ENCODE measurements at places on chromosomes 2 and 18. TPM values are rescaled to one million over a fixed set of nuclear protein-coding genes. Genes with fewer than 3 reads are reported as not detected.
A peak's percentile ranks its signal among the peaks of the same experiment; 100 is the strongest.

- no peak overlapping the region for H3K27ac ChIP-seq
- DNase-seq = no peak
- no peaks in the 10 kb centered on the region for H3K27me3 ChIP-seq
- H3K36me3 ChIP-seq = no peaks in the 10 kb centered on the region
These were observed 14.6 kb upstream of the SEMA4C start for GRCh38 chr2:96884299-96885094.

DNA sequence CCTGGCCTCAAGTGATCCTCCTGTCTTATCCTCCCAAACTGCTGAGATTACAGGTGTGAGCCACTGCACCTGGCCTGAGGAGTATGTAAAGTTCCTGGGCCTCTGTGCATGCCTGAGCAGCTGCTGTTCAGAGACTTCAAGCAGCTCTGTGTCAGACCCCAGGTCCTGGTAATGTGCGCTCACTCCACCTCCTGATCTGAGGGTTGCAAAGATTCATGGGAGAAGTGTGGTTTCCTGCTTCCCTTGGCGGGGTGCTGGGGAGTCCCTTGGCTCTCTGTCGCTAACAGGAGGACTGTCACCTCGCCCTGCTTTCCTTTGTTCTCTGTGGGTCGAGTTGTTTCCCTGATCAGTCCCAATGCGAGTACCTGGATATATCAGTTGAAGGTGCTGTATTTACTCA, 8.6 kb upstream of the IL36A start:
- no peak overlapping the region for H3K27ac ChIP-seq
- DNase-seq = no peak
- H3K4me3 ChIP-seq = no peak overlapping the region

DNA sequence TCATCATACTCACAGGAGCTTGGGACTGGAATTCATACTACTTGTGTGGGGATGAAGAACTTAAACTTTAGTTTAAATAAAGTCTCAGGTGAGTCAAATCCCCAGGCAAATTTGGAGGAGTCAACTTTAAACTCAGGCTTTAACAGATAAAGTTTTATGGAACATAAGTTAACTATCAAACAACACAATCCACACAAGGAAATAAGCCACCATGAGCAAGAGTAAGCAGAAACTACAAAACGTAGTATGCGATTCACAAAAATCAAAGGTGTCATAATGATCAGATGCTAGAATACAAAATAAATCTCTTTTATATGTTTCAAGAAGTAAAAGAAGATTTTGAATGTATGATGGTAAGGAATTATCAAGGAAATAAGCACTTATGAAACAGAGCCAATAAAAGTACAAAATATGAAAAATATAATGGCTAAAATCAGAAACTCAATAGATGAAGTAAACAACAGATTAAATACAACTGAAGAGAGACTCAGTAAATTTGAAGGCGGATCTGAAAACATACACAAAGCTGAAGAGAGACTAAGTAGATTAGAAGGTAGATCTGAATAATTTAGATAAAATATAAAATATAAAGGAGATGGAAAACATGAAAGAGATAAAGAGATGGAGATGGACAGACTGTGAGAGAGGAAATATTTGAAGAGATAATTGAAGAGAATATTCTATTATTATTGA, 97.5 kb upstream of the TWIST2 start:
- no peak overlapping the region for H3K4me3 ChIP-seq
- H3K36me3 ChIP-seq = no peaks in the 10 kb centered on the region
- no peak for DNase-seq
- H3K27ac ChIP-seq = no peak overlapping the region

DNA sequence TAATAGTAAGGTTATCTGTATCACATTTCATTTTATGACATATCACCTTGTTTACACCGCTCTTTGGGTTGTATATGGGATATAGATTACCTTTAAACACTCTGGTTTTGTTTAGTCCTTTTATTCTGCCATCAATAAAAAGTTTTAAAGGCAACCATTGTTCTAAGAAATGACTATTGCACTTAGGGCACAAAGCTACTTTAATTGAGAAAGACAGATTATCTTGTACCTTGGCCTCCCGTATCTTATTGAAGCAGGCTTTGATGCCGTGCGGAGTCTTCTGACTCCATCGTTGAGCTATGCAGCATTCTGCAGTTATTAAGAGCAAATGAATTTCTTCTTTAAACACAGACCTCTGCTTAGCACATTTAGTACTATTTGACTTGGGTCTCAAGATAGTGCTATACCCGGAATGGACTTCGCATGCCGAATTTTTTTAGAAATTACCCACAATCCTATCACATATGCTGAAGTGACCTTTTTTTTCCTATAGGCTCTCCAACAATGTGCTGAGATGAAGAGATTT, 16.7 kb downstream of the PKDCC start:
- no peaks in the 10 kb centered on the region for H3K27me3 ChIP-seq
- no peak for DNase-seq
- no peak overlapping the region for H3K27ac ChIP-seq
- peaks cover 7% of the 10 kb centered on the region for H3K36me3 ChIP-seq
- peaks cover 56% of the 10 kb centered on the region for H3K4me1 ChIP-seq

- H3K36me3 ChIP-seq = no peaks in the 10 kb centered on the region
- no peaks in the 10 kb centered on the region for H3K4me1 ChIP-seq
- H3K27ac ChIP-seq = no peak overlapping the region
These were observed 28.7 kb downstream of the IGFBP5 start for GRCh38 chr2:216666461-216667233.

- peaks cover 7% of the 10 kb centered on the region for H3K4me1 ChIP-seq
- H3K4me3 ChIP-seq = no peak overlapping the region
- peak; percentile 7 for DNase-seq
- no peaks in the 10 kb centered on the region for H3K27me3 ChIP-seq
- H3K27ac ChIP-seq = no peak overlapping the region
- no peaks in the 10 kb centered on the region for H3K36me3 ChIP-seq
These were observed 5.1 kb downstream of the AGPS start for GRCh38 chr2:177397481-177398289.

Gene GALNT5
- total RNA-seq = 0.02 TPM

Gene CCDC141
- total RNA-seq = 5.3 TPM

- no peak overlapping the region for H3K27ac ChIP-seq
- no peaks in the 10 kb centered on the region for H3K27me3 ChIP-seq
- H3K4me1 ChIP-seq = no peaks in the 10 kb centered on the region
- no peak for DNase-seq
These were observed 46.7 kb downstream of the MAPK4 start for GRCh38 chr18:50606609-50607008.

GRCh38 chr2:7666596-7667259, 749.5 kb downstream of the RNF144A start:
- H3K4me1 ChIP-seq = no peaks in the 10 kb centered on the region
- H3K27me3 ChIP-seq = no peaks in the 10 kb centered on the region
- H3K4me3 ChIP-seq = no peak overlapping the region
- DNase-seq = no peak

DNA sequence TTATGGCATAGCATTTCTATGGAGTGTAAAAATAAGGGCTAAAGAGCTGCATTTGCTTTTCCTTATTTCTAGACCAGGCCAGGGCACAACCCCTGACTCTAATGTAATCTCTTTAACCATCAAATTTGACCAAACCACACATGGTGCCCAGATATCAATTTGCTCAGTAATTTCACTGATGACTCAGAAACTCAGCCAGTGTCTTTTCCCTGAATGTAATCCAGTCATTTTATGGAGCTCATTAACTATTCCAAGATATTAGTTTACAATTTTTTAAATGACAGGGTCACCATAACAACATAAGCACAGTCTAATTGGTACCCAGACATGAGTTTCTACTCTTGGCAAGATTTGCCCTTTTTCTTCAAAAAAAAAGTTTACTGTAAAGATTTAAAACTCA, 270.8 kb upstream of the AGAP1 start:
- H3K4me3 ChIP-seq = no peak overlapping the region
- no peaks in the 10 kb centered on the region for H3K27me3 ChIP-seq
- H3K4me1 ChIP-seq = peaks cover 9% of the 10 kb centered on the region
- H3K36me3 ChIP-seq = no peaks in the 10 kb centered on the region

- no peak overlapping the region for H3K4me3 ChIP-seq
- no peak for DNase-seq
- no peaks in the 10 kb centered on the region for H3K36me3 ChIP-seq
These were observed 846.7 kb downstream of the BCL11A start for GRCh38 chr2:59706729-59707128.

Gene CAPN13
- not detected for total RNA-seq

GRCh38 chr18:32049393-32050171, 31.0 kb downstream of the RNF125 start:
- H3K36me3 ChIP-seq = no peaks in the 10 kb centered on the region
- DNase-seq = no peak
- H3K4me1 ChIP-seq = no peaks in the 10 kb centered on the region

- no peaks in the 10 kb centered on the region for H3K27me3 ChIP-seq
- no peaks in the 10 kb centered on the region for H3K36me3 ChIP-seq
- no peak overlapping the region for H3K27ac ChIP-seq
- H3K4me3 ChIP-seq = no peak overlapping the region
- peaks cover 20% of the 10 kb centered on the region for H3K4me1 ChIP-seq
- no peak for DNase-seq
These were observed 75.5 kb upstream of the HS6ST1 start for GRCh38 chr2:128394007-128394730.

- peak; percentile 71 for DNase-seq
- H3K36me3 ChIP-seq = no peaks in the 10 kb centered on the region
- H3K4me1 ChIP-seq = peaks cover 37% of the 10 kb centered on the region
These were observed 6.5 kb upstream of the YWHAQ start for GRCh38 chr2:9637330-9637729.

Gene OSR1
- total RNA-seq = 1.8 TPM

- H3K27ac ChIP-seq = no peak overlapping the region
- H3K36me3 ChIP-seq = no peaks in the 10 kb centered on the region
- DNase-seq = peak; percentile 7
- H3K27me3 ChIP-seq = no peaks in the 10 kb centered on the region
These were observed 3.9 kb upstream of the ERMN start for GRCh38 chr2:157329524-157329923.

DNA sequence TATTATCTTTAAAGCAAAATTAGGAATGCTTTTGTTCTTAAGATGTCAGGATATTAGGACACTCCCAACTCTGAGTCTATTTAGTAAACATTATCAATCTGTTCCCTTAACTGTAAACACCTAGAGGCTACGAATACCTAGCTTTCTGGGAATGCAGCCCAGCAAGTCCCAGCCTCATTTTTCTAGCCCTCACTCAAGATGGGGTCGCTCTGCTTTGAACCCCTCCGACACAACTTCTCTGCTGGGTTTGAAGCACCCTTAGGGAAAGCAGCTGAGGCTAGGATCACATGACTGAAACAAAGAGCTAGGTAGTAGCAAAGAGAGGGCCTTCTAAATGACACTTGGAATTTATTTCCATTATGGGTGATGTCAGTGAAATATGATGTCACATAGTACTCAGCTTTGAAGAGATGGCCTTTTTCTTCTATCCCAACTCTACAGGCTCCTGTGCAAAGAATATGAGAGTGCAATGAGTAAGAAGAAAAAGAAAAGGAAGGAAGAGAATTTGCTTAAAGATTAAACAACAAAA, 114.7 kb downstream of the CSRNP3 start:
- no peak for DNase-seq
- no peaks in the 10 kb centered on the region for H3K36me3 ChIP-seq
- no peak overlapping the region for H3K27ac ChIP-seq
- H3K4me3 ChIP-seq = no peak overlapping the region
- H3K27me3 ChIP-seq = no peaks in the 10 kb centered on the region

Gene OSBPL6
- total RNA-seq = 13.6 TPM

GRCh38 chr2:239060676-239061075, 212.8 kb downstream of the TWIST2 start:
- no peak overlapping the region for H3K27ac ChIP-seq
- no peaks in the 10 kb centered on the region for H3K36me3 ChIP-seq
- no peaks in the 10 kb centered on the region for H3K4me1 ChIP-seq
- no peak for DNase-seq
- H3K4me3 ChIP-seq = no peak overlapping the region
- no peaks in the 10 kb centered on the region for H3K27me3 ChIP-seq

- H3K4me3 ChIP-seq = no peak overlapping the region
- H3K27me3 ChIP-seq = no peaks in the 10 kb centered on the region
- peaks cover 4% of the 10 kb centered on the region for H3K4me1 ChIP-seq
- no peak for DNase-seq
These were observed 27.9 kb downstream of the ZAP70 start for GRCh38 chr2:97741251-97741650.

DNA sequence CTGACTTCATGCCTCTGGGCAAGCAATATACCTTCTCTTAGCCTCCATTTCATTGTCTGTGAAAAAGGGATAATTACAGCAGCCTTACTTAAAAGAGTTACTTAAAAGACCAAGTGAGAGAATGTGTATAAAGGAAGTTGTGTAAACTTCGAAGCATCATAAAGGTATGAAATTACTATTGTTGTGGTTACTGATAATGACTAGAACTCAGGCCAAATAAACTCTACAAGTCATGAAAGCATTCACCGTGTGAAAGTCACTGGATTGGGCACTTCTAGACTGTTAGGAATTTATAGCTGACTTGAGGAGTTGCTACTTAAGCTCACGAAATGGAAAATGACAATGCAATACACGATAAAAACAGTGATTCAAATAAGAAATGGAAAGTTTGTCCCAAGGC, 67.4 kb upstream of the HAAO start:
- no peaks in the 10 kb centered on the region for H3K36me3 ChIP-seq
- H3K27me3 ChIP-seq = no peaks in the 10 kb centered on the region
- no peak overlapping the region for H3K27ac ChIP-seq

Gene IDH1
- 61.1 TPM for total RNA-seq

Gene SERPINB7
- total RNA-seq = not detected

Gene G6PC2
- not detected for total RNA-seq

Gene LRATD1
- total RNA-seq = not detected
